Tongue (tissue), 3 donors: ENCODE measurements at places on chromosomes 12 and 14.
A peak's percentile ranks its signal among the peaks of the same experiment; 100 is the strongest.

DNA sequence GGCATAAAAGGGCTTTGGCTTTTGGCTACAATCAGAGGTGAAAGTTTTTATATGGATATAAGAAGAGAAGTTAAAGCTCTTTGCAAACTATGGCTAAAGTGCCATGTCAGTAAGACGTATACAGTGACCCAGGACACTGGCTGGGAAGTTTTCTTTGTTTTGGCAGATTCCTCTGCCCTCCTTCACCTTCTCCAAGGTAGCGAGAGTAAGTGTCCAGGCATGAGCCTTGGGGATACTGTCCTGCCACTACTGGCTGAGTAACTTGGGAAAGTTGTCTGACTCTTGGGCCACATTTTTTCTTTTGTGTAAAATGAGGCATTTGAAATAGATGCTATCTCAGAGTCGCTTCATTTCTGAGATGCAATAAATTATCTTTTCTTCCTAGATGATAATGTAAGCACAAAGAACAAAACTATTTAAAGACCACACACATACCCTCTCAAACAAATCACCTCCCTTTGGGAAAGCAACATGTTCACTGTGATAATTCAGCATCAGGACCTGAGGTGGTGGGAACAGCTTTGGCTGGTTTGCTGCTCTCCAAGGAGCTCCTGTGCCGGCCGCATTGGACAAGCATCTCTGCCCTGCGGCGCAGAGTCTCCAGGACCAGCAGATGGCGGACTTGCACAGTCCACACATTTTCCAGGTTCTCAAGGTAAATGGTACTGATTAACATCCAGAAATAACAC, 106.3 kb downstream of the PTCSC3 start:
- DNase-seq, result peak; percentile 68

- peak; percentile 87 for DNase-seq
Measured at GRCh38 chr12:64890873-64891468, 66.5 kb downstream of the TBC1D30 start.

DNA sequence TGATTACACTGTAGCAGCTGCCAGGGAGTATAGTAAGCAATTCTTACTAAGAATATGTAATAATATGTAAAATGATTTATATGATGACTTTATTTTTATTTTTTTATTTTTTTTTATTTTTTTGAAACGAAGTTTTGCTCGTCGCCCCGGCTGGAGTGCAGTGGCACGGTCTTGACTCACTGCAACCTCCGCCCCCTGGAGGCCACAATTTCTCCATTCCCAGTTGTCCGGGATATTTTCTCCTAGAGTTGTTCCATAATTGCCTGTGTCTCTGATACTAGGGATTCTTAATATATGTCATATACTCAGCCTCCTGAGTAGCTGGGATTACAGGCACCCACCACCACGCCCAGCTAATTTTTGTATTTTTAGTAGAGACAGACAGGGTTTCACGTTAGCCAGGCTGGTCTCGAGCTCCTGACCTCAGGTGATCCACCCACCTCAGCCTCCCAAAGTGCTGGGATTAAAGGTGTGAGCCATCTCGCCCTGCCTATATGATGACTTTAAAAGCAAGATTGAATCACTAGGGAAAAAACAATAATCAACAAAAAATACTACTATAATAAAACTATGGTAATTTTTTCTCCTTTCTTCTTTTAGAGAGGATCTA, 12.2 kb upstream of the ITPR2 start:
- DNase-seq, result peak; percentile 61

DNA sequence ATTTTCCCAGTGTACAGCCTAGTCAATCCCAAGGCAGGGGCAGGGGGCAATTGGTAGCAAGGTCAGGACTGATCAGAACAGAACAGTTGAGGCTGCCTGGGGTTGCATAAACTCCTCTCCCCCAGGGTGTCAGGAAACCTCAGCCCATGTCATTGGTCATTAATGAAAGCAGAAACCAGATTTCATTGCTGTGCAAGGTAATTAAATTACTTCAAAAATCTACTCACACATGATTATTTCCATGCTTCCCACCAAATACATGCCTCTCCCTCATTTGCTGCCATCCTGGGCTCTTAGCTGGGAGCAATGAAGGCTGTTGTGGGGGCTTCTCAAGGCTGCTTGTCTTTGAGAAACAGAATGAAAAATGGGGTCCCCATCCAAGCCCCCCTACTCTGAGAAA, 124.2 kb downstream of the PHETA1 start:
- no peak for DNase-seq

- no peak for DNase-seq
Measured at GRCh38 chr14:92511453-92512238, 1.9 kb upstream of the RIN3 start.

DNA sequence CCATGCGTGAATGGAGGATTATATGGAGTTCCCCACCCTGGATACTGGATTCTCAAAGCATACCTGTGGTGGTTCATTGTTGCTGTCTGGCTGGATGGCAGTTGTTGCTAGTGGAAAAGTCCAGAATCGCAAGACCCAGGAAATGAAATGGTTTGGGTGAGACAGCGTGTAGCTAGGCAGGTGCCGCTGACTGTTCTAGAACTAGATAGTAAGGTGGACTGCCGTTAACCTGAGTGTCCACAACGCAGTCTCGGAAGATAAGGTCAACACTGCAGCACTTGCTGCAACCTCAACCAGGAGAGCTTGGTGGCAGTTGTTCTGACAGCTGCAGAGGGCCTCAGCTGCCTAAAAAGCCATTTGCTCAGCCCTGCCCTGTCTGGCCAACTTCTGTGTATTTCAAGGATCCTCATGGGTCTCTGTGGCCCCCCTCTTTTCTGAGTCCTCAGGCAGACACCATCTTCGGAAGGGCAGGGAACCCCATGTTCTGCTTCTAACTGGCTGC, 15.5 kb upstream of the IRF2BPL start:
- DNase-seq, result peak; percentile 90

- no peak for DNase-seq
Measured at GRCh38 chr14:33556382-33557121, 394.3 kb downstream of the EGLN3 start.

DNA sequence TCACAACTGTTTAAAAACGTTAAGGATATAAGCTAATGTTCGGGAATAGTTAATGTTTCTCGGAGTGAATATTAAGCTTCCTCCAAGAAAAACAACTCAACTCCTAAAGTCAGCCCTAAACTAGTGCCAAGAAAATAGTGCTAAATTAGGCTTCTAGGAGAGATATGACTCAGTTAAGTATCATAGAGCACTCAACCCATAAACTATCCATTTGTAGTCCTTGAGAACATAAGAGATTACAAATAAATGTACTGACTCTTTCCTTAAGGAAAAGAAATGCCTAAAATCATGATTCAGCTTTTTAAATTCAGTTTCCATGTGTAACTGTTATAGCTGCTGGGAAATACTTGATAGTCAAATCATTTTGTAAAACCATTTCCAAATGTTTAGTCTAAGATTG, 117.1 kb downstream of the HMGA2 start:
- no peak for DNase-seq

DNA sequence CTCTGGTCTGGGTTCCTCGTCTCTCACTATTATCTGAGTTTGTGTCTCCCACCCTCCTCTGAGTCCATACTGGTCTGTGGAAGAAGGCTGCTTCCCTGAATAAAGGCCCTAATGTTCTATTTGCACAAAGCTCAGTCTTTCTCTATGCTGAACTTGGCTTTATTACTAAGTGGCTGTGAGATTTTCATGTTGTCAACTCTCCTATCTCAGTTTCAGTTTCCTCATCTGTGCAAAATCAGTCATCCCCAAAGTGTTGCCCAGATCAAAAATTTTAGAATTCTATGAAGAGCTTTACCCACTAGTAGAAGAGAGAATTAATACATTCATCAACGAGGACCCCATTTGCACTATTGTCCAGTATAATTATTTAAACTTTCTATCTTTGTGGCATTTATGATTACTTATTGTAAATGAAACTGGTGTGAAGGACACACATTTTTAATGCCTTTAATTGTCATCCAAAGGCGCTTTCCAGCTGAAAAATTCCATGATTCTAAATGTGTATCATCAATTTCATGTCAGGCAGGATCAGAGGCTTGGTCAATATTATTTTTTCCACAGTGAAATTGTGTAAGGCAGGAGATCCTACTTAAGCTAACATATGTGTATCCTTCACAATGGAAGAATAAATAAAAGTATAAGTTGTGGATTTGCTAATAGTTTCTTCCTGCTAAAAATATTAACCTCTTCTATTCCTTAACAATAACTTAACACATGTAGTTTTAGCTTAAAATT, 79.1 kb upstream of the EEA1 start:
- DNase-seq, result no peak

DNA sequence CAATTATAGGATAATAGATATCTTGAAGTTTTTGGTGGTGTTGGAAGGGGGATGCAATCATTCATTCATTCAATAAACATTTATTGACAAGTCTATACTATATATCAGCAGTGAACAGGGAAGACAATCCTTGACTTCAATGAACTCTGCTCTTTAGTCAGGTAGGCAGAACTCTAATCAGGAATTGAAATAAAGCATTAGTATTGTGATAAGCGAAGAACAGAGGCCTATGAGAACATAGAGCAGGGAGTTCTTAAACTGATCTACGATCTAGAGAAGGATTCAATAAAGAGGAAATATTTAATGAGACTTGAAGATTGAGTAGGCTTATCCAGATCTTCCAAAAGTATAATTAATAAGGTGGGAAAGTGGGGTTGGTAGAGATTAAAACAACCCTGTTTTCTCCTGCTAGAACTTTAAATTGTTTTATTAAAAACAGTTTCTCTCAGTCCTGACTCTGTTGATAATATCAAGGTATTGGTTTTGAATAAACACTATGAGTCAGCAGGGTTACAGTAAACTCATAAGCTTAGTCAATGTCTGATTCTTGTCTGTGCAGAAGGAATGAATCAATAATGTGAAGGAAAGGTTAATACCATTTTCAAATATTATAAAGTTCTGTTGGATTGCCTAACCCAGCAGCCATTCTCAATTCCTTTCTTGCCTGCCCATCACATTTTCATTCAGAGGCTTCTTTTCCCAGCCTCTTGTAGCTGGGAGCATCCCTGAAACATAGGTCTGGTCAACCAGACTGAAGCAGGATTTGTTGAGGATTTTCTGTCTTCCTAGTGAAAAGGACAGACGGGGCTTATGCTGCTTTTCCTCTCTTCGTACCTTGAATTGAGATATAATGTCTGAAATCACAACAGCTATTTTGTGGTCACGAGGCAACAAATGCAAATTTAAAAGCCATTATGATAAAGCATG, 38.9 kb upstream of the KTN1 start:
- DNase-seq, result no peak

- no peak for DNase-seq
Measured at GRCh38 chr14:27559848-27560247, 962.0 kb upstream of the NOVA1 start.

GRCh38 chr14:101815994-101816393, 54.5 kb downstream of the PPP2R5C start:
- DNase-seq, result no peak

- DNase-seq, result no peak
Measured at GRCh38 chr12:102918840-102919239, 1.8 kb upstream of the PAH start.

- DNase-seq, result no peak
Measured at GRCh38 chr14:53957739-53958138, 1.1 kb upstream of the BMP4 start.

DNA sequence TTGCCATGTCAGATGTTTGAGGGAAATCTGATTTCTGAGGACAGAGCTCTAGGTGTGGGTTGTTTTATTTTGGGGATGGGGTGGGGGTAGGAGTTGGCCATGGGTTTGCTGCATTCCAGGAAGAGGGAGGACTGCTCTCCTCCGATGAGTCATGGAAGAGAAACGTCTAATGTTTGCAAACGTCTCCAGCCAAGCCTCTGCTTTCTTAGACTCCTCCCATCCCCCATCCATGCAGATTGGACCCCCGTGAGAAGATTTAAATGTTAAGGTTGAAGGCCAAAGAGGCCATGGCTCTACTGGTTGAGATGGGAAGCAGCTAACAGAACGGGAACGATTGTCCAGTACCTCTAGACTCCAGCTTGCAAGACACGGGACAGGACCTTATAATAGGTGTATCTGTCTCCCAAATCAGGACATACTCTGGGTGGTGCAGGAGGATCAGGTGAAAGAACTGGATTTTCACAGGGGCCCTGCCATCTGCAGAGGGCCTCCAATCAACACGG, 11.4 kb upstream of the ATP2A2 start:
- DNase-seq, result peak; percentile 71

- DNase-seq, result no peak
Measured at GRCh38 chr12:71592841-71593240, 70.8 kb downstream of the ZFC3H1 start.

DNA sequence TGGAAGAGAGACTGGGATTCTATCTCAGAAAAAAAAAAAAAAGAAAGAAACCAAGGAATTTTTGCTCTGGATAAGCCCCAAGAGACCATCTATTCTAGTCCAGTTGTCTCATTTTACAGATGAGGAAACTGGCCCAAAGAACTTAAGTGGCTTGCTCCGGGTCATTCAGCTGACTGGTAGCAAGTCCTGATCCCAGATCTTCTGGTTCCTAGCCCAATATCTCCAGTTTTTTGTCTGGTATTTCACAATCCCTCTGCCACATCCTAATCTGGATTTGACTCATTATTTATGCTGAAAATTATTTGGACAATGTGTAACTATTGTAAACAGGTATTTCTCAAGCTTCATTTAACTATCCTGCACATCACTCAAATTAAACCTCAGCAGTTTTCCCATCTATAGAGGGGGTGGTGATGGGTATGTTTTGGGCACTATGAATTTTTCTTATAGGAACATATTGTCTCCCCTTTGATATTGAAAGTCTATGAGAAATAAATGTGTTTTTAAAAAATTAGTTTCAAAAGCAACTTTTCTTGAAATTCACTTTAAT, 43.4 kb downstream of the PPP2R5E start:
- DNase-seq, result no peak

- DNase-seq, result no peak
Measured at GRCh38 chr12:2796187-2796666, 1.5 kb downstream of the FKBP4 start.

DNA sequence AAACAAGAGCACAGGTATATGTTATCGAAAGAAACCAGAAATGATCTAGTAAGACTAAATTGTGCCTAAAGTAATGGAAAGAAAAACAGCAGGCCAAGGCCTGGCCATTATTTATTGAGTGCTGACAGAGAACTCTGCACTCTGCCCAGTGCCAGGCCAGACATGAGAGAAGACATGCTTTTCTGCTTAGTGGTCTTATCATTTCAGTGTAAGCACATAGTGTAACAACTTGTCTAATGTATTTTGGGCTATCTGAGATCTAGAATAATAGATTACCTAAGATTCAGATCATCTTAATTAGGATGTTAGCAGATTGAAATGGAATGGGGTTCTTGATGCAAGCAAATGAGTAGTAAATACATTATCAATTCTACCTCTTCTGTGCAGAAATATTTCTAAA, 278.3 kb downstream of the AKAP6 start:
- DNase-seq, result no peak

- peak; percentile 64 for DNase-seq
Measured at GRCh38 chr14:49173765-49174373, 412.3 kb downstream of the RPS29 start.

- no peak for DNase-seq
Measured at GRCh38 chr12:105240228-105240627, 4.3 kb upstream of the APPL2 start.

GRCh38 chr14:100073576-100074430, 8.6 kb downstream of the EVL start:
- DNase-seq, result no peak
